ENCODE measurements at places on chromosomes 2 and 18. TPM values are rescaled to one million over a fixed set of nuclear protein-coding genes. Genes with fewer than 3 reads are reported as not detected.

The CDH7 gene
- total RNA-seq = not detected

- no peaks in the 10 kb centered on the region for H3K27me3 ChIP-seq
- no peaks in the 10 kb centered on the region for H3K36me3 ChIP-seq
- H3K4me3 ChIP-seq = no peak overlapping the region
- no peak overlapping the region for H3K27ac ChIP-seq
- peaks cover 5% of the 10 kb centered on the region for H3K4me1 ChIP-seq
These were observed 60.4 kb upstream of the GAREM1 start for GRCh38 chr18:32530947-32531651.

The FZD7 gene
- total RNA-seq = 0.15 TPM

The AOX1 gene
- total RNA-seq = 1.3 TPM

The SLC30A3 gene
- total RNA-seq = 0.06 TPM

GRCh38 chr2:33372940-33373553 lies 103.4 kb upstream of the RASGRP3 start:
- no peaks in the 10 kb centered on the region for H3K4me1 ChIP-seq
- DNase-seq = peak; percentile 29
- no peaks in the 10 kb centered on the region for H3K36me3 ChIP-seq
- H3K4me3 ChIP-seq = no peak overlapping the region
- no peak overlapping the region for H3K27ac ChIP-seq
- H3K27me3 ChIP-seq = no peaks in the 10 kb centered on the region

GRCh38 chr2:66794070-66794469 lies 359.1 kb downstream of the MEIS1 start:
- no peak for DNase-seq
- H3K4me1 ChIP-seq = no peaks in the 10 kb centered on the region
- H3K36me3 ChIP-seq = no peaks in the 10 kb centered on the region
- no peak overlapping the region for H3K4me3 ChIP-seq
- H3K27me3 ChIP-seq = no peaks in the 10 kb centered on the region

DNA sequence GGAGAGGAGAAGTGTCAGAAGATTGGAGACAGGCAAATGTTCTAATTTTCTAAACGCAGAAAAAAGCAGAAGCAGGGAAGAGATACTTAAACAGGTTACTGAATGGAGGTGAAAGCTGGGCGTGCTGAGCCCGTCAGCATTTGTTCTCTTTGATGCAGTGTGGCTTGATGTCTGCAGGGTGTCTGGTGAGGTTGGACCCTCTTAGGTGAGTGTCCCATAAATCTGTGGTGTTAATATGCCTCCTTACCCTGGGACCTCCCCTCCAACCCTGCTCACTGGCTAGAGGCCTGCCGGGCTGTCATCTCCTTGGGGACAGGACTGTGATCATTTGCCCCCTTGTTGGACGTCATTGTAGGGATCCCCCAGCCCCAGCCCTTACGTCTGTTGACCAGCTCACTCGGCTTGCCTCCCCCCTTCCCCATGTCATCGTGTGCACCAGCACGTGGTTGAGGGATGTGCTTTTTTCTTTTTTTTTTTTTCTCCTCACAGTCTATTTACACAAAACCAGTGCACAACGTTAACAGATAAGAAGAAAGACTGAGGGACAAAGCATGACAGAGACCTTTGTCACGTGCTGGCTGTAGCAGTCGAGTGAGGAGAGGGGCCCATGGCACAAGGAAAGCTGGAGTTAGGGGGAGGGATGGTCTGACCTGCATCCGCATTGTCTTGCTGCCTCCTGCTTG lies 56.4 kb downstream of the NCK2 start:
- peaks cover 86% of the 10 kb centered on the region for H3K4me1 ChIP-seq
- no peak overlapping the region for H3K4me3 ChIP-seq
- H3K27ac ChIP-seq = peak overlapping the region; percentile 84
- no peaks in the 10 kb centered on the region for H3K36me3 ChIP-seq

GRCh38 chr2:121336528-121337294 lies 51.7 kb upstream of the TFCP2L1 start:
- no peaks in the 10 kb centered on the region for H3K27me3 ChIP-seq
- H3K36me3 ChIP-seq = no peaks in the 10 kb centered on the region
- no peak overlapping the region for H3K27ac ChIP-seq
- no peak overlapping the region for H3K4me3 ChIP-seq
- no peaks in the 10 kb centered on the region for H3K4me1 ChIP-seq
- no peak for DNase-seq

- H3K4me3 ChIP-seq = no peak overlapping the region
- H3K27ac ChIP-seq = no peak overlapping the region
- no peaks in the 10 kb centered on the region for H3K4me1 ChIP-seq
- peaks cover 2% of the 10 kb centered on the region for H3K27me3 ChIP-seq
These were observed 170.9 kb upstream of the PXDN start for GRCh38 chr2:1915196-1915595.

GRCh38 chr2:229870903-229871656 lies 50.7 kb downstream of the TRIP12 start:
- no peaks in the 10 kb centered on the region for H3K27me3 ChIP-seq
- no peak for DNase-seq
- H3K4me1 ChIP-seq = peaks cover 3% of the 10 kb centered on the region
- H3K4me3 ChIP-seq = no peak overlapping the region
- no peak overlapping the region for H3K27ac ChIP-seq

GRCh38 chr2:2851806-2852777 lies 521.0 kb upstream of the MYT1L start:
- H3K27ac ChIP-seq = no peak overlapping the region
- no peak overlapping the region for H3K4me3 ChIP-seq
- no peaks in the 10 kb centered on the region for H3K36me3 ChIP-seq
- H3K27me3 ChIP-seq = no peaks in the 10 kb centered on the region
- no peaks in the 10 kb centered on the region for H3K4me1 ChIP-seq

- no peak overlapping the region for H3K27ac ChIP-seq
- no peaks in the 10 kb centered on the region for H3K36me3 ChIP-seq
- no peaks in the 10 kb centered on the region for H3K27me3 ChIP-seq
- H3K4me3 ChIP-seq = no peak overlapping the region
- no peak for DNase-seq
These were observed 24.3 kb downstream of the TMEM237 start for GRCh38 chr2:201618744-201619662.

GRCh38 chr18:13477147-13477683 lies 249.1 kb downstream of the FAM210A start:
- peaks cover 15% of the 10 kb centered on the region for H3K4me1 ChIP-seq
- DNase-seq = no peak
- peaks cover 8% of the 10 kb centered on the region for H3K36me3 ChIP-seq
- no peak overlapping the region for H3K4me3 ChIP-seq

The GKN1 gene
- not detected for total RNA-seq

DNA sequence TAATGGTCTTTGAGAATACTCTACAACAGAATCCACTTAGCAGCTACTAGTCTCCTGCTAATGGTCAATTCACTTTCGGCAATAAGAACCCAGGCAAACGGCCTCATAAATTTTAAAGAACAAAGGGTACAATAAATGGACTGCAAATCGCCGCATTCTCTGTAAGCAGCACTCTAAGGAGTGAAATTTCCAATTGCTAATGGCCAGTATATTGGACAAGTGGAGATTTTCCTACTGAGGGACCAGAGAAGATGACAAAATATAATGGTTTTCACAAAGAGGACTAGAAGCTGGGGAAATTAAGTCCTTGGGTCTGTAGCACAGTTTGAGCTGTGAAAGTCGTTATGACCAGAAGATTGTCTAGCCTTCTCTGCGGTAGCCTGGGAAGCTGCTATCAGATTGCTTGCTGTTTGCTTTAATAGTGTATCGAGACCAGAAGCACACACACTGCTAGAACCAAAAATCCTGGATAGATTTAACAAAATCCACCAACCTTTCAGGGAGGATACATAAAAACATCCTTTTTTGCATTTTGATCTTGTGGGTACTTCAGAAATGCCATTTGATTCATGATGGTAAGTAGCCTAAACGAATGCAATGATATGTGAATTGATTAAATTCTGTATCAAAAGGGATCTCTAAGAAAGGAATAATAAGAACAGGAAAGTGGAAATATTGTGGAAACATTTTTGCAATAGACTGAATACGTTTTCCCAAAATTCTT lies 53.6 kb upstream of the ATP8B1 start:
- H3K27me3 ChIP-seq = no peaks in the 10 kb centered on the region
- no peaks in the 10 kb centered on the region for H3K4me1 ChIP-seq
- no peak overlapping the region for H3K4me3 ChIP-seq
- no peak for DNase-seq

The RSAD2 gene
- 6.7 TPM for total RNA-seq

- H3K36me3 ChIP-seq = no peaks in the 10 kb centered on the region
- H3K4me3 ChIP-seq = no peak overlapping the region
- no peaks in the 10 kb centered on the region for H3K4me1 ChIP-seq
- H3K27ac ChIP-seq = no peak overlapping the region
- H3K27me3 ChIP-seq = no peaks in the 10 kb centered on the region
These were observed 173.7 kb downstream of the ACKR3 start for GRCh38 chr2:236743039-236743920.

DNA sequence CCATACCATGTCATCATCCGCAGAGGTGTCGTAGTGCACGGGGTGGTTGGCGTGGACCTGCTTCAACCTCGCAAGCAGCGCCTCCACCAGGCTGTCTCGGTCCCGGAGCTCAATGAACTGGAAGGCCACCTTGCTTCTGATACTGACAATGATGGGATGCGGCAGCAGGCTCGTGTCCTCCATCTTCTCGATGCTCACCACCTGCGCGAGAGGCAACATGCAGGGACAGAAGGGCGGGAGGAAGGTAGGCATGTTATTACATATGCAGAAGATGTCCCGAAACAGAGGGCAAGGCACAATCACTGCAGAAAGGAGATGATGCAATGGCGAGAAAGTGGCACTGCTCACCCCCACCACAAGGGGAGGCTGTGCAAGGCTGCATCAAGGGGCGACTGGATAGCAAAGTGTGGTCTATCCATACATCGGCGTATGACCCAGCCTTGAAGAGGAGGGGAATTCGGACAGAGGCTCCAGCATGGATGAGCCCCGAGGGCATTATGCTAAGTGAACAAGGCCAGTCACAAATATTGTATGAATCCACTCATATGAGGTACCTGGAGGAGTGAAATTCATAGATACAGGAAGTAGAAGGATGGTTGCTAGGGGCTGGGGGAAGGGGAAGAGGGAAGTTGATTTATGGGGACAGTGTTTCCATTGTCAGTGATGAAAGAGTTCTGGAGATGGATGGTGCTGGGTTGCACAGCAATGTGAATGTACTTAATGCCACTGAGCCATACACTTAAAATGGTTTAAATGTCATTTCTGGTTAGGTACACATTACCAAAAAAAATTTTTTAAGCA lies 36.6 kb downstream of the RPL31 start:
- H3K36me3 ChIP-seq = no peaks in the 10 kb centered on the region
- no peaks in the 10 kb centered on the region for H3K27me3 ChIP-seq
- H3K4me1 ChIP-seq = no peaks in the 10 kb centered on the region
- no peak overlapping the region for H3K4me3 ChIP-seq

The UGT1A4 gene
- total RNA-seq = not detected

The FHOD3 gene
- not detected for total RNA-seq

The AQP4 gene
- 0.35 TPM for total RNA-seq

DNA sequence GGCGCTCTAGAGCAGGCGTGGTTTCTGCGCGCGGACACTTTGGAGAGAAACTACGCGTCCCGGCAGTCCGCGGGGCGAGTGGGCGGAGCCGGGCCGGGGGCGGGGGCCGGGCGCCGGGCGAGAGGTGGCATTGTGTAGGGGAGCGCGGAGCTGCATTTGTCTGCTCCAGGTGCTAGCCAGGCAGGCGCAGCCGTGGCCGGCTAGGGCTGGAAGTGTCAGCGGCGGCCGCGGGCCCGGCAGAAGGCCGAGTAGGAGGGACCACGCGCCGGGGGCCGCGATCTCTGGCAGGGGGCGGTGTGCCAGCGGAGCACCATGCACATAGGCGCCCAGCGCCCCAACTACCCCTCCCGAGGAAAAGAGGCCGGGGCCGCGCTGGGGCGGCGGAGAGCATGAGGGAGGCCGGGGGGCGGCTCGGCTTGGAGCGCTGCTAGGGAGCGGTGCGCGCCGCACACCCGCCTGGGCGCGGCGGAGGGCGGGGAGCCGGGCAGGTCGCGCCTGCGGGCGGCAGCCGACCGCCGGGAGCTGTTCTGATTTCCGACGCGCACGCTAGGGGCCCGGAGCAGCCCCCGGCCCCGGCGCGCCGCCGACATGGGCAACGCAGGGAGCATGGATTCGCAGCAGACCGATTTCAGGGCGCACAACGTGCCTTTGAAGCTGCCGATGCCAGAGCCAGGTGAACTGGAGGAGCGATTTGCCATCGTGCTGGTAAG lies at the start of gene FMNL2:
Gene FMNL2 (plus strand): TSS at position 159 of the 710 bp plus-strand sequence.
- peak within 1 kb of the TSS; percentile 24 for H3K4me3 ChIP-seq
- H3K4me1 ChIP-seq = no peaks in the 10 kb centered on the region
- no peaks in the 10 kb centered on the region for H3K36me3 ChIP-seq
- peaks cover 25% of the 10 kb centered on the region for H3K27me3 ChIP-seq
- no peak for DNase-seq

The RGPD3 gene
- total RNA-seq = 0.43 TPM

GRCh38 chr2:128086244-128086643 lies 4.8 kb upstream of the UGGT1 start:
- no peaks in the 10 kb centered on the region for H3K36me3 ChIP-seq
- no peaks in the 10 kb centered on the region for H3K27me3 ChIP-seq
- H3K4me1 ChIP-seq = peaks cover 7% of the 10 kb centered on the region
- H3K27ac ChIP-seq = no peak overlapping the region

The IL36A gene
- total RNA-seq = 0.60 TPM

DNA sequence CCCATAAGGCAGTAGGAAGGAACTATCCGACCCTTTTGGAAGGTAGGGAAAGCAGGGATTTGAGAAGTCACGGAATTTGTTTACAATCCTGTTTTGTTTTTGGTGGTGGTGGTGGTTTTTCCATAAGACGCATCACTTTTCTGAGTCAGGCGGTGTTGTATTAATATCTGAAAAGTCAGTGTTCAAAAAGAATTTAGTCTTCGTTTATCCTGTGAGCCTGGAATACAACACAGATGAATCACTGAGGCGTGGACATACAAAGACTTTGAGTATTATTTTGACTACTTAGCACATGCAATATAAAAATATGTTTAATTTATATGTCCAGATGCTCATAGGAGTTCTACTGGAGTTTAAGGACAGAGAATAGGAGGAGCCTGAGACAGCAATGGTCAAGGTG lies 785 bp downstream of the ZNF892 start:
- peaks cover 27% of the 10 kb centered on the region for H3K36me3 ChIP-seq
- H3K4me3 ChIP-seq = peak overlapping the region; percentile 81
- H3K27ac ChIP-seq = no peak overlapping the region
- H3K4me1 ChIP-seq = peaks cover 10% of the 10 kb centered on the region
- H3K27me3 ChIP-seq = no peaks in the 10 kb centered on the region

- H3K27me3 ChIP-seq = peaks cover 7% of the 10 kb centered on the region
- no peaks in the 10 kb centered on the region for H3K36me3 ChIP-seq
- H3K4me3 ChIP-seq = no peak overlapping the region
- peaks cover 7% of the 10 kb centered on the region for H3K4me1 ChIP-seq
- no peak overlapping the region for H3K27ac ChIP-seq
These were observed 42.0 kb downstream of the PARD6G start for GRCh38 chr18:80205294-80205693.

DNA sequence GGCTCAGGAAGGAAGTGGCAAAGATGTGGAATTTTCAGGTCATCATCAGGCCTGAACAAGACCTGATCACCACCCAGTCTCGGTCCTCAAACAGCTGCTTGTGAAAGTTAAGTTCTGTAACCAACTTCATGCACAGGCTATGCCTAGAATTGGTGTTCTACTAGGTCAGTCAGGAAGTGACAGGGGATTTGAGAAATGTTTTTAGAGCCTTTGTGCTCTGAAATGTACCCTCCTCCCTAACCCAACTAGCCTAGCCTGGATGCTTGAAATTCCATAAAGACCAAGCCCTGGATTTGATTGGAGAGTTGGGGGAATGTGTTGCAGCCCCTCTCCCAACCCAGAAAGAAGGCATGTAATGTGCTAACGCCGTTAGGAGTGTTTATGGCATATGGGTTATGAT lies 63.3 kb downstream of the TGOLN2 start:
- H3K27me3 ChIP-seq = no peaks in the 10 kb centered on the region
- DNase-seq = no peak
- no peak overlapping the region for H3K4me3 ChIP-seq
- H3K36me3 ChIP-seq = no peaks in the 10 kb centered on the region
- H3K4me1 ChIP-seq = no peaks in the 10 kb centered on the region
- H3K27ac ChIP-seq = no peak overlapping the region

GRCh38 chr2:174048243-174048642 lies 83.1 kb upstream of the SP3 start:
- peaks cover 17% of the 10 kb centered on the region for H3K27me3 ChIP-seq
- DNase-seq = no peak
- no peak overlapping the region for H3K27ac ChIP-seq
- no peaks in the 10 kb centered on the region for H3K36me3 ChIP-seq

All from T-cell (primary cell).